ENCODE measurements at places on chromosomes 2 and 18. TPM values are rescaled to one million over a fixed set of nuclear protein-coding genes. Genes with fewer than 3 reads are reported as not detected.

GRCh38 chr2:70779911-70780545 lies 10.4 kb downstream of the FIGLA start:
- no peak overlapping the region for H3K4me3 ChIP-seq
- no peaks in the 10 kb centered on the region for H3K4me1 ChIP-seq
- no peaks in the 10 kb centered on the region for H3K27me3 ChIP-seq
- no peak for DNase-seq
- H3K27ac ChIP-seq = no peak overlapping the region

Gene FZD7
- 6.7 TPM for total RNA-seq

Gene GFPT1
- 12.7 TPM for total RNA-seq

Gene HADHB
- total RNA-seq = 801 TPM

- peak overlapping the region; percentile 97 for H3K27ac ChIP-seq
- DNase-seq = no peak
- H3K27me3 ChIP-seq = no peaks in the 10 kb centered on the region
- H3K4me1 ChIP-seq = peaks cover 23% of the 10 kb centered on the region
- H3K4me3 ChIP-seq = peak overlapping the region; percentile 93
Measured at GRCh38 chr18:56637711-56638231, 621 bp downstream of the TXNL1 start.

DNA sequence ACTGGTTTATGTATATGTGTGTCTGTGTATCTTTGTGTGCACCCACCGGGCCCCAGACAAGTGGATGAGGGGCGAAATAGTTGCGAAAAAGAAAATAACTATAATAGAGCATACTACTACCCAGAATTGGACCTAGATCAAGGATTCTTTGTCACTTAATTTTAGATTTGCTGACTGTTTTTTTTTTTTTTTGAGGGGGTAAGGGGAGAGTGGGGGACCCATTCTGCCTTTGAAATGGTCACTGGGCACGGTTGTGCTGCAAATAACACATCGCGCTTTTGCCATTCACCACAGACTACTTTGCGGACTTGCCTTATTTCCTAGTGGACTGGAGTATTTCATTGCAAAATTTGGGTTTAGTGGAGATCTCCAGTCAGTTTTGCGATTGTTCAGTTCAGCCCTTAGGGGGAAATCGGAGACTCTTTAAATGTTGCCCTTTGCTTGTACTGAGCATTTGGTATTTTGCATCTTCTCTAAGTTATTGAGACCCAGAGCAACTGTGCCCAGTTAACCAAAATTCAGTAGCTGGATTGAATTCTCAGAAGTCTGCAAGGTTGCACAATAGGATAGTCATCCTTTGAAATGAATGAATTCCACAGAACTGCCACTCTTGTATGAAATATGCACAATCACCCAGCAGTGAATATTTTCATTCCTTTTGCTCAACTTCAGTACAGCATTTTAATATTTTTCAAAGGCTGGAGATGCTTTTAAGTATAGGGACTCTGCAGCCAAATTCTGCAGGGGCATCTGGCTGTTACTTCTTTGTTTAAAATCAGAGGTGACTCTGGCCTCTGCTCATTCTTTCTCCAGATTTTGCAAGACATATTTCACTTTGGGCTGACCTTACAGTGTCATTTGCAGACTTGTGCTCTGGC lies 2.9 kb downstream of the TRIB2 start:
- peaks cover 48% of the 10 kb centered on the region for H3K4me1 ChIP-seq
- H3K27me3 ChIP-seq = no peaks in the 10 kb centered on the region
- peak overlapping the region; percentile 92 for H3K27ac ChIP-seq
- DNase-seq = no peak

Gene LAPTM4A
- total RNA-seq = 60.4 TPM

- H3K4me1 ChIP-seq = no peaks in the 10 kb centered on the region
- H3K27ac ChIP-seq = no peak overlapping the region
- H3K36me3 ChIP-seq = no peaks in the 10 kb centered on the region
- H3K27me3 ChIP-seq = peaks cover 13% of the 10 kb centered on the region
- no peak overlapping the region for H3K4me3 ChIP-seq
- no peak for DNase-seq
Measured at GRCh38 chr18:24022161-24022560, 7.6 kb downstream of the TTC39C start.

DNA sequence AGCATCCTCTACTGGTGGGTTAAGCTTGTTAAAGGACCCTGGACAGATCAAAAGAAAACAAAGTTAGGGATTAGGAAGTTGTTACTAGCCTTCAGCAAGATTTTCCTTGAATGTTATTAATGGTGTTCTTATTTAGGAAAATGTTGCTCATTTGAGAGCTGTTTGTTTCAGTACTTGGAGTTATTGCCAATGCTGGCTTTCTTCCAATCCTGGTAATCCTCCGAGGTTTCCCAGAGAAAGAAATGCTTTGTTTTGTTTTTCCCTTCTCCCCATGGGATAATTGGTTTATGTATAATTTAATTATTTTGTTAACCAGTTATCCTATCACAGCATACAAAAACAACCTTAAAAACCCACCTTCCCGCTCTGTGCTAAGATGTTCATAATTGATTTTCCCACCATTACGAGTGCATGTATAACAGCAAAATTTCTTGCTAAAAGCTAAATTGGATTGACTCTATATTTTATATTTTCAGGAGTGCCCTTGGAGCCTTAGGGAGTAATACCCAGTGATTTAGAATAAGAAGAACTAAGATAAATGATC lies 79.8 kb downstream of the MGAT5 start:
- H3K4me3 ChIP-seq = no peak overlapping the region
- no peak for DNase-seq
- H3K27me3 ChIP-seq = no peaks in the 10 kb centered on the region
- H3K4me1 ChIP-seq = no peaks in the 10 kb centered on the region
- no peaks in the 10 kb centered on the region for H3K36me3 ChIP-seq

Gene TRIM43B
- total RNA-seq = not detected

Gene EFEMP1
- 17.6 TPM for total RNA-seq

Gene IL1A
- total RNA-seq = not detected

GRCh38 chr18:39523281-39523680 lies 1957.7 kb upstream of the CELF4 start:
- no peak overlapping the region for H3K27ac ChIP-seq
- DNase-seq = no peak
- no peak overlapping the region for H3K4me3 ChIP-seq
- no peaks in the 10 kb centered on the region for H3K27me3 ChIP-seq

Gene MC2R
- total RNA-seq = not detected
